Activated gamma-delta T cell (primary cell): ENCODE measurements at places on chromosomes 1 and 21.

GRCh38 chr1:206699000-206699586, 14.4 kb downstream of the MAPKAPK2 start:
- no peak for DNase-seq

DNA sequence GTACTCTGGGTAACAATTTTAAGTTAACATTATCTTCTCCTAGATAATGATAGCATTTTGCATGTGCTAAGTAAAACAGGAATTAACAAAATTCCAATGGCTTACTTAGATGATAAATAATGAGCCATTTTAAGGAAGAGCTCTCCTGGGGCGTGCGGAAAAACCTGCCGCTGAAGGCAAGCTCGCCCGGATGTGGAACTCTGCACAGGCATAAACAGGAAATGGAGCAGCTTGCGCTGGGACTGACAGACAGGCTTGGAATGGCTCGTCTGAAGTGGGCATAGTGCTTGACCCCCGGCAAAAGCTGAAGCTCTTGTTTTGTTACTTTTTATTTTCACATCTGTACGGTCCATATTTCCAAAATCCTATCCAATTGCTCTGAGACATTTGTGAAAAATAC, 169.2 kb downstream of the ZNF281 start:
- DNase-seq, result no peak

- DNase-seq, result no peak
Measured at GRCh38 chr1:15168479-15168878, 14.9 kb downstream of the TMEM51 start.

GRCh38 chr1:241532864-241533263, 686 bp downstream of the KMO start:
- no peak for DNase-seq

DNA sequence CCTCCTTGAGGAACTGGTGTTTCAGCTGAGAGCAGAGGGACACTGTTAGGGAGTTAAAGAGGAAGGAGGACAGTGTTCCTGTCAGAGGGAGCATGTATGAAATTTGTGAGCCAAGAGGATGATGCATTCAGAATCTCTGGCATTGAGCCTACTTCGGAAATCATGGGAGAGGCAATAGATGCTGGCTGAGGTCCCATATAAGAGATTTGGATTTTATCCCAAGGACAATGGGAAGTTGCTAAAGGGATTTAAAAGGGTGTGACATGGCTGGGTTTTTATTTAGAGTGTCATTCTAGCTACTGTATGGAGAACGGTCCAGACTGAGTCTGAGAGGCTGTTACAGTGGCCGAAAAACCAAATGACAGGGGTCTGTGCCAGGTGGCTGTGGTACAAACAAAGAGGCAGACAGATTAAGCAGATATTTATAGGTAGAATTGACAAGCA, 403.2 kb upstream of the B3GALT2 start:
- no peak for DNase-seq

DNA sequence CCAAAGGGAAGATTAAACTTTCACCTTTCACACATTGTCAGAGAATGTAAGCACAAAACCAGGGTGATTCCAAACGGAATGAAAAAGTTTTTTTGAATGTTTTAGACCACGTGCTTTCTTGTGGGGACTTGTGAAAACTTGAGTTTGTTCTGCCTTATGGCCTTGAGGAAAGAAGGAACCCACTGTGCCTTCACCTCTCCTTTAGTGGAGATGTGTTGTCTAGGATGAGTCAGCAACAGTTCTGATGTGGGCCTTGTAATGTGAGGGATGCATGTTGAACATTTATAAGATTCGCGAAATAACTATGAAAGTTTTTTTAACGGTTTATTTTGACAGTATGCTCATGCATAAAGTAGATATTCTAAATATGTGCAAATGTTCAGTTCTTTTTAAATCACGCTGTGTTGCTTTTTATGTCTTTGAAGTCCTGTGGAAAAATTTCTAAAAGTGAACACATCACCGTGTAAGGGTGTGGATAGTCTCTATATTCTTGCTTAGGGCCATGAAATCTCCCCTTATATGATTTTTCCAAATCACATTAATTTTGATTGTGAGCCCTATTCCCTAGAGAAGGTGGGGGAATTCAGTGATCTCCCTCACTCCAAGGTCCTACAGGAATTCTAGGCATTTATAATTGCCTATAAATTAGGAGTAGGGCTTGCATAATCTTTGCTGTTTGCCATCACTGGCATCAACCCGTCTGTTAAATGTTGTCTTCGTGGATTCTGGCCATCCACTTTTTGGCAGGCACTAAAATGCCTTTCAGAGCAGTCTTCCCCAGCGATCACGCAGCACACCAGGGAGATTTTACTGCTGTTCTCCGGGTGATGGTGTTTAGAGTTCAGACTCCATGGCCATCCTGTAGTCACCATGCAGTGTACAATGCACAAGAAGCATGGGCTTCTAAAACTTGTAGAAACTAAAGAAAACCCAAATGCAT, 47.4 kb downstream of the PLA2G4A start:
- no peak for DNase-seq

DNA sequence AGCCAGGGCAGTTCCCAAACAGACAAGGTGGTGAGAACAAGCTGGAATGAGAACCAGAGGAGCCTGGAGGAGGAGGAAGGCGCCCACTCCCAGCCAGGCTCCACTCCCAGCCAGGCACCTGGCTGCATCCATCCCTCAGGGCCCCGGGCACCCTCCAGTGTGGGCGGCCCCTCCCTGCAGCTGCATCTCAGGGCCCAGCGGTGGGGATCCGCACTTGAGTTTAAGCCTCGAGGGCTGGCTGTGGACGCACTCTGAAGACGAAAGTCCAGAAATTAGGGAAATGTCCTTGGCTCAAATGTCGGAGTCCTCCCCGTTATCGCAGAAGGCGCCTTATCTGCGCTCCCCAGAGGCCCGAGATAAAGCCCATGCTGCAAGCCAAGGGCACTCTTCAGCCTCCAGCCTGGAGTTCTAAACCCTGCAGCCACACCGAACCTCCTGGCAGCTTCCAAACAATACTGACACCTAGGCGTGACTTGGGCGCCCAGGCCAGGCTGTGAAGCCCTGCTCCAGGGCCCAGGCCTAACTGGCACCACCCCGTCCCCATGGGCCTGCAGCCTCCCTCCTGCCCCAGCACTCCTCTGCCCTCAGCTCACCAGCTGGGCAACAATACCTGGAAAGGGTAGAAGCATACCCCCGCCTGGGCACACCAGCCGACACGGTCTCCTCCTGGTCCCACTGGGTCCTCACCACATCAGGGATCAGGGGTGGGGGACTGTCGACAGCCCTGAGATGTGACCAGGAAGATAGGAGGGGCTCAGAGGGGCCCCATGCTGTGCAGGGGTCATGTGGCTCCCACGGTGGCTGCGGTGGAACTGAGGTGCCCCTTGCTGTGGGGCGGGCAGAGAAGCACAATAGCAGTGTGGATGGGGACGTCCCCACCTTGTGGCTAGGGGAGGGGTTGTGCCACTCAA, 184.8 kb upstream of the VAMP3 start:
- DNase-seq, result no peak

- DNase-seq, result no peak
Measured at GRCh38 chr1:205012391-205013140, 30.4 kb upstream of the CNTN2 start.

GRCh38 chr1:180947499-180947885, 34.8 kb downstream of the KIAA1614 start:
- no peak for DNase-seq

GRCh38 chr1:160722726-160723125, 11.1 kb upstream of the CD48 start:
- DNase-seq, result no peak

DNA sequence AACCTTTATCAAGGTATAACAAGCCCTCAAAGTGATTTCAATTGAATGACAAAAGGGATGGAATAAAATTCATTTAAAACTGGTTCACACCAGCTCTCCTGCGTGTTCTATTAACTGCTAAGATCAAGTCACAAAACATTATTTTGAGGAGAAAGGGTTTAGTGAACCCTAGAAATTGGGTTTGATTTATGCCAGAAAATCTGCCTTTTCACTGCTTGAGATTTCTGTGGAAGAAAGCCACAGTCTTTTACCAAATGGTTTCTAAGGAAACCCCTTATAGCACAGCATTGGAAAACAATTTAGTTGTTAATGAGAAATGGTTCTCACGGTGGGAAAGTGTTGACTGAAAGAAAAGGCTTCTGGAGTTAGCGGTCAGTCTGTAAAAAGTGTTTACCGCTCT, 43.6 kb upstream of the DPH5 start:
- no peak for DNase-seq

- DNase-seq, result no peak
Measured at GRCh38 chr21:44427241-44428120, 27.8 kb upstream of the LRRC3 start.

GRCh38 chr1:164562511-164562910, 3.5 kb downstream of the PBX1 start:
- no peak for DNase-seq

DNA sequence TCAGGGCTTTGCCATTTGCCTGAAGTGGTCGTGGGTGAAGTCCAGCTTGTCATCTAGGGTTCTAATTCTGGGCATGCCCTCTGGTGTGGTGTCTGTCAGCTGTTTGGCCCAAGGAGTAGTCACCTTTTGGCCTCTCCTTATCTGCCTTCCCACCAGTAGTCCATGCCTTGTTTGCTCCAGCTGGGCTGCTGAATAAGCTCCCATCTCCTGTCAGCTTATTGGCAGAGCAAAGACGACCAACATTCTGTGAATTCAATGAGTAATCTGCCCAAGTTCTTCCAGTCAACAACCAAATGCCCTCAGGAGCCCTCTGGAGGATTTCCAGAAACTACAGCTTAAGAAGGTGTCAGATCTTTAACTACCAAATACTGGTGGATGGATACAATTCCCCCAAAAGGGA, 7.0 kb downstream of the BCAN start:
- DNase-seq, result no peak

- DNase-seq, result no peak
Measured at GRCh38 chr1:61921435-61921834, 179.2 kb downstream of the PATJ start.

- DNase-seq, result no peak
Measured at GRCh38 chr1:186937016-186937670, 108.4 kb downstream of the PLA2G4A start.

GRCh38 chr1:15116966-15117365, 36.6 kb upstream of the TMEM51 start:
- no peak for DNase-seq

- no peak for DNase-seq
Measured at GRCh38 chr1:231420299-231420958, 1.7 kb downstream of the EGLN1 start.

- DNase-seq, result no peak
Measured at GRCh38 chr21:37297364-37297763, 30.2 kb upstream of the VPS26C start.

DNA sequence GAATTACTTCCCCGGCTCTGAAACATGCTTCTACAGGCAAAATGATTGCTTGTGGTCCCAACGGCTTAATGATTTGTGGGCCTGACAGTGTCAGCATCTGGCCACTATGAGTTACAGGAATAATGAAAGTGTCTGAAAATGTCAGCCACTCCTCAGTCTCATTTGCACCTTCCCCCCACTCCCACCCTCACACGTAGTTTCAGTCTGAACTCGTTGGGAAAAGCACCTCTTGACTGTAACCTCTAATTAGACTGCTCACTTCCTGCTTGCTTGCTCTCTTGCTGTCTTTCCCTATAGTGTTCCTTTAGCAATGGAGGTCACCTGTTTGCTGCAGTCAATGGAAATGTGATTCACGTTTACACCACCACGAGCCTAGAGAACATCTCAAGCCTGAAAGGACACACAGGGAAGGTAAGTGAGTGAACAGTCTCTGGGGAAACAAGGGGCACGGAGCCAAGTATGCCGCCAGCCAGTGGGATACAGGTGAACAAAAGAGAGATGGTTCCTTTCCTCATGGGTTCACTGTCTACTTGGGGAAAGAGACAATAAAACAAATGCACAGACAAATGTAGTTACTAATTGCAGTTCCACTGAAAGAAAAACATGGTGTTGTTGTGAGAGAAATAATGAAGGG, 27.1 kb downstream of the CFAP57 start:
- no peak for DNase-seq

DNA sequence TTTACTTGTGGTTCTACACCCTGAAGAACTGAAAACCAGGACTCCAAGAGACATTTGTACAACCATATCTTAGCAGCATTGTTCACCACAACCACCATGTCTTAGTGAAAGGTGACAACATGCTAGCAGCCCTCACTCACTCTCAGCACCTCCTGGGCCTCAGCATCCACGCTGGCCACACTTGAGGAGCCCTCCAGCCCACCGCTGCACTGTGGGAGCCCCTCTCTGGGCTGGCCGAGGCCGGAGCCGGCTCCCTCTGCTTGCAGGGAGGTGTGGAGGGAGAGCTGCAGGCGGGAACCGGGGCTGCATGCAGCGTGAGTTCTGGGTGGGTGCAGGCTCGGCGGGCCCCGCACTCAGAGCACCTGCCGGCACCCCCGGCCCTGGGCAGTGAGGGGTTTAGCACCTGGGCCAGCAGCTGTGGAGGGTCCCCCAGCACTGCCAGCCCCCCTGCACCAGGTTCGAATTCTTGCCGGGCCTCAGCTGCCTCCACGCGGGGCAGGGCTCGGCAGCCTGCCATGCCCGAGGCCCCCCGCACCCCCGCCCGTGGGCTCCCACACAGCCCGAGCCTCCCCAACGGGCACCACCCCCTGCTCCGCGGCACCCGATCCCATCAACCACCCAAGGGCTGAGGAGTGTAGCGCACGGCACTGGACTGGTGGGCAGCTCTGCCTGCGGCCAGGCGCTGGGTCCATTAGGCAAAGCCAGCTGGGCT, 9.2 kb downstream of the C1orf159 start:
- no peak for DNase-seq

- no peak for DNase-seq
Measured at GRCh38 chr1:1842360-1843146, 48.3 kb downstream of the GNB1 start.

GRCh38 chr1:230091473-230092231, 24.6 kb downstream of the GALNT2 start:
- DNase-seq, result no peak

DNA sequence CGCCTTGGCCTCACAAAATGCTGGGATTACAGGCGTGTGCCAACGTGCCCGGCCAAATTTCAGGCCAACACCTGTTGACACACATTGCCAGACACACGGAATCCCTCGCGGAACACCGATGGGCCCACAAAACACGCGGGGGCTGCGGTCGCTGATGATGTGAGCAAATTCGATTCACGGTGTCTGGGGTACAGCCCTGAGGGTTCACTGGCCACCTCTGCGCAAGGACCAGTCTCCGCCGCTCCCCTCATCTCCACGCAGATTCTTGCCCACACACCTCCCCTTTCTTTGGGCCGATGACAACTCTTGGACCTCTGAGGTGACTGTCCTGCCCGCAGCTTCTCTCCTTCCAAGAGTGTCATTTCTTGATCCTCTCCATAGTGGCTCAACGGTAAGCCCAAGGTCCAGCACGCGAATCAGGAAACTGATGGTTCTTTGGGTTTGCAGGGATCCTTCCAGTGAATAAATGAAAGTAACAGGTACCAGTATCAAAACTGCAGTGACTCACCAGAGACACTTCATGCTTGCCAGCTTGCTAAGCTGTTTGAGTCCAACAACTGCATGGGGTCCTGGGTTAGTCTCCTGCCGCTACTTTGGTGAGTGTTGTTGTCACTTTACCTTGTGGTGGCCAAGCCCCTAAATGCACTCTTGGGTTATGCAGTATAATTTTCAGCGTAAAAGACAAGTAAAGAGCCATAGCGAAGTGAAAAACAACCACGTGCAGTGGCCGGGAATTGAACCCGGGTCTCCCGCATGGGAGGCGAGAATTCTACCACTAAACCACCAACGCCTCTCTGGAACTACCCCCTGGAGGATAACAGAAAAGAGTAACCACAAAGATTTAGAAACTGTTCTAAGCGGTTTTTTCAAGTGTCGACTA, 11.0 kb upstream of the RNU1-3 start:
- no peak for DNase-seq

GRCh38 chr1:31878058-31878457, 60.1 kb downstream of the PTP4A2 start:
- no peak for DNase-seq

GRCh38 chr1:93783876-93784275, 95.1 kb downstream of the DNTTIP2 start:
- no peak for DNase-seq
